Erythroblast (primary cell): ENCODE measurements at places on chromosomes 5 and 9.

DNA sequence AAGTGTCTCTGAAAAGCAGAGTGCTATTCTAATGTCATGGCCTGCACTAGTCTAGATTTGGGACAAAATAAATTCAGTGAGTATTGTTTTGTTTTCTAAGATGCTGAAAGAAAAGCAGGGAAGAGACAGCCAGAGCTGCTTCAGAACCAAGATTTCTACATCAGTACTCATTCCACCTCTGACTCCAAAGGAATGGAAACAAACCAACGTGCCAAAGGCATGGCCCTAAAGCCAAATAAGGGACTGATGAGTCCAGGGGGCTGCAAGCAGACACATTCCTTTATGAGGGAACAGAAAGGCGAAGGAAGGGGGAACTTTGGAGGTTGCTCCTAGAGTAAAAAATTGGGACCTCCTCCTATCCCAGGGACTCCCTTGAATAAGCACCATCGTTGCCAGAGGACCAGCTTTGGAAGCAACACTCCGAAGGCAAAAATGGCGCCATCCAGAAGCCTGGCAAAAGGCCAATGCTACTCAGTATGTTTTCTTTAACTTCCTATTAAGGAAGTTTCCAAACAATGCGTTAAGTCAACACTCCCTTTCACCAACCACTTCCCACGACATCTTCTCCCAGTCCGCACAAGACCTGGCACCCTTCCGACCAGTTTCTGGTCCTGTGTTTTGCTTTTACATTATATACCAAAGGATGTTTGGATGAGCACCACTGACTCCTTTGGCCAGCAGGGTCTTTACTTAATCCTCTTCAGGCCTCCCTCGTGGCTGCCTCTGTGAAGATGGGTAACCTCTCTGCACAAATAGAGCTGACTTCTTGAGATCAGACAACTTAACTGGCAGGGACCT lies 31.6 kb downstream of the ADAM19 start:
- no peak for DNase-seq

GRCh38 chr9:80701061-80701460 lies 988.3 kb downstream of the TLE1 start:
- DNase-seq: no peak

- no peak for DNase-seq
Observed at GRCh38 chr5:115949096-115949495, 13.2 kb upstream of the LVRN start.

DNA sequence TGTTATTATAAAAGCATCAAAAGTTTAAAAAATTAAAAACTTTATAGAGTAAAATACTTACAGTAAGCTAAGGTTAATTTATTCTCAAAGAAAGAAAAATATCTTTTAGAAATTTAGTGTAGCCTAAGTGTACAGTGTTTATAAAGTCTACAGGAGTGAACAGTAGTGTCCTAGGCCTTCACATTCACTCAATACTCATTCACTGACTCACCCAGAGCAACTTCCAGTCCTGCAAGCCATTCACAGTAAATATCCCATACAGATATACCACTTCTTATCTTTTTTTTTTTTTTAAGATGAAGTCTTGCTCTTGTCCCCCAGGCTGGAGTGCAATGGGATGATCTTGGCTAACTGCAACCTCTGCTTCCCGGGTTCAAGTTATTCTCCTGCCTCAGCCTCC lies 73.1 kb upstream of the FST start:
- DNase-seq: no peak

GRCh38 chr5:123805300-123805699 lies 293.3 kb downstream of the CSNK1G3 start:
- no peak for DNase-seq

GRCh38 chr5:81242906-81243436 lies 9.8 kb downstream of the CKMT2 start:
- no peak for DNase-seq

GRCh38 chr5:25646421-25647341 lies 1001.9 kb upstream of the CDH10 start:
- DNase-seq: no peak

GRCh38 chr5:16413166-16413860 lies 52.3 kb downstream of the ZNF622 start:
- DNase-seq: no peak

DNA sequence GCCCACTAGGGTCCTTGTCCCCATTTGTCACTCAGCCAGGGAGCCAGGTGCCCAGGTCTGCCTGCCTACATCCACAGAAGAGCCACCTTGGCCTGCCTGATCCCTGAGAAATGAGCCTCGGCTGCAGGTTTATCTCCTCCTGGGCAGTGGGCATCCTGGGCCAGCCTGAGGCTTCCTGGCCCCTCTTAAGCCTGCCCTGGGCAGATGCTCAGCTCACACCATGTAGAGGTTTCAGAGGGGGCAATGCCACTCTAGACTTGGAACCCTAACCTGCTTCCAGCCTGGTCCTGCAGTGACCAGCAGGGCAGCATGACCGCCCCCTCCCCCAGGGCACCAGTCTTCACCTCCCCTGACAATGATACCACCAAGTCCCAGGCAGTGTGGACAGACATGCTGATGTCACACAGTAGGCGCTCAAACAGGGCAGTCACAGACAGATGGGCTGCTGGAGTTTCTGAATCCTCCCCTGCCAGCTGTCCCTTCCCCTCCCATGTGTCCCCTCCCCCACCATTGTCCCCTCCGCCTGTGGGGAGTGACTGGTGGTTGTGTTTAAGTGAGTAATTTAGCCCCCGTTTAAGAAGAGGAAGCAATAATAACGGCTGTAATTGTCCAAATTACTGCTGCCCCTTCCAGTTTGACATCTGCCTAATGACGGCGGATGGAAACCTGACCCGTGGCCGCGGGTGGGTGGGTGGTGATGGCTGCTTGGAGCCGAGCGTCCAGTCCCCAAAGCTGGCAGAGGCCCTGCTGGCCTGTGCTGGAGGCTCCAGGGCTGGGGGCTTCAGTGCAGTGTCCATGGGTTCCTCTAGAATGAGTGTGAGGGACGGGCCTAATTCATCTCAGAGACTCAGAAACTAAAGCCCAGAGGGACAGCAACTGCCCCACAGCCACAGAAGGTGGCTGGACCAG lies 147.7 kb downstream of the BARX1 start:
- no peak for DNase-seq

DNA sequence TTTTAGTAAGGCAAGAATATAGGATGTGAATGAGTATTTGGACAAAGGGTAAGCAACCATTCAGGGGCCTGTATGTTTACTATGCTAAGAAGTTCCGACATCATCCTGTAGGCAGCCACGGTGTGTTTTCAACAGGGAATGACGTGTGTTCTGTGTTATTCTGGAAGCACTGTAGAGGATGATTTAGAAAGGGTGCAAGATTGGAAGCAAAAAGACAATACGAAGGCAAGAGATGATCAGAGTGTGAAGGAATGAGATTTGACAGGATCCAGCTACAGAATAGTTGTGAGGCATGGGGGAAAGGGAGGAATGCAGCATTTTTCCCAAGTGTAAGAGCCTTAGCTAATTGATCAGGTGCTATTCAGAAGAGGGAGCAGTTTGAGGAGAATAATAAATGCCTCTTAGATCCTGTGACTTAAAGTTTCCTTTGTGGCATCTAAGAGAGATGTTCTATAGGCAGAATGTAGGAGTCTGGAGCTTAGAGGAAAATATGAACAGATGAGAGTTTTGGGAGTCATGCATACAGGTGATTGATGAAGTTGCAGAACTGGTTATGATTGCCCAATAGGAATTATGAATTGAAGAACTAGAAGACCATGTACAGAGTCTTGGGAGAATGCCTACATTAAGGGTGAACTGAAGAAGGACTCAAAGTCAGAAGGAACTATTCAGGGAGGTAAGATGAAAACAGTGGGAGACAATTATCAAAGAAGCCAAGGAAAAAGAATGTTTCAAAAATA lies 2.5 kb downstream of the SMC5 start:
- DNase-seq: no peak

- DNase-seq: no peak
Observed at GRCh38 chr9:131651160-131651559, 88.7 kb downstream of the RAPGEF1 start.

GRCh38 chr5:976849-977751 lies 31.5 kb upstream of the NKD2 start:
- DNase-seq: no peak

GRCh38 chr9:117535434-117535833 lies 120.6 kb upstream of the ASTN2 start:
- DNase-seq: no peak

DNA sequence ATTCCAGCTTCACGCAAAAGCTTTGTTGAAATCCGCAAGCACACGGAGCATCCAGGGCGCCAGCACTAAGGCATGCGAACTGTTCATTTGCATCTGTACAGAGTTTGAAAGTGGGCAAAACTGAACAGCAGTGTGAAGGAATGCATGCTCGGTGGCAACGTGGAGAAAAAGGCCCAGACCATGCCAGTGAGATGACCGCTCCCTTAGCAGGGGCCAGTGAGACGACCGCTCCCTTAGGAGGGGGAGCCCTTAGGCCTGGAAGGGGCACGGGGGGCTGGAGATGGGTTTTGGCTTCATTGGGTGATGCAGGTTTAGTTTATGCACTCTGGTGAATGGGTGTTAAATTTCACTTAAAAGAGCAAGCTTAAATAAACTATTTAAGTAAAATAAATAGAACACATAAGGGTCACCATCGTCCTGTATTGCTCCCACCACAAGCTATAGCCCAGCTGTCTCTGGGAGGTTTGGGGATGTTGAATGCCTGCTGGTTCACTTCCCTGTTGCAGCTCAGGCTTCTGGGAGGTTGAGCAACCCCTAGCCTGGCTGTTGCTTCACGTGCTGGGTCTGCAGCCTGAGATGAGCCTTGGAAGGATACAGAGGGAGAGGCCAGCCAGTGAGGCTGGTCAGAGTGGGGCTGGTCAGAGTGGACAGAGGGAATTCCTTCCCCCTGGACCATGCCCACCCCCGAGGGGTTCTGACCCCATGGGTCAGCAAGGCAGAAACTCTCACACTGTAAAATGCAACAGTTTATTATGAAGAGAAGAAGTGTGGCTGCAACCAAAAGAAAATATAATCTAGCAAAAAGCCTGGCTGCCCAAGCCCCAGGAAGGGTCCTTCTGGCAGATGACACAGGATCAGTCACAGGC lies 4.6 kb upstream of the FCN1 start:
- no peak for DNase-seq

- no peak for DNase-seq
Observed at GRCh38 chr9:110626101-110626829, 42.3 kb upstream of the MUSK start.

GRCh38 chr5:133564921-133565565 lies 47.3 kb downstream of the FSTL4 start:
- no peak for DNase-seq

DNA sequence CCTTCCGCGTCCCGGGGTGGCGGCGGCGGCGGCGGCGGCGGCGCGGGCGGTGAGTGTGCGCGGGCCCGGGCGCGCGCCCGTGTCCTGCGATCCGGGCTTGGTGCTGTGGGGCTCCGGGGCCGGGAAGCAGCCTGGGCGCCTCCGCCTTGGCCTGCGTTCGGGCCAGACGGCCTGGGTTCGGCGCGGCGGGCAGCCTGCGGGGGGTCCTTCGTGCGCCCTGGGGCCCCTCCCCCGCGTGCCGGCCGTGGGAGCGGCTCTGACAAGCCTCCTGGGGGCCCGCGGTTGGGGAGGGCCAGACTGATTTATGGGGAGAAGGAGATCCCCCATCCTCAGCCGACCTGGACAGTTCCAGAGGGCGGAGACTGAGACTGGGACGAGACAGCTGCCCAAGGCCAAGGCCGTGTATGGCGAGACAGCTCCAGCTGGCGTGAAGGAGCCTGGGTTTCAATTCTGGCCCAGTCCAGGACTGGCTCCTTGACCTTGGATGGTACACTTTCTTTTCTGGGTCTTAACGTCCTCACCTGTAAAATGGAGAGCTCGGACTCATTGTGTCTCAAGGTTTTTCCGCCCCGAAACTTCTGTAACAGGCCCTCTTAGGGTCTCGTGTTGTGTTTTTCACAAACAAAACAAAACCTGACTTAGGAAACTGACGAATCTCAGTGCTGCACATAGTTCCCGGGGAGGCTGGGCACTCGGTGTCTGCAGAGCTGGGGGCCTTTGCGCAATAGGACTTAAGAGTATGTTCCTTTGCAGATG lies 603 bp downstream of the TMEM268 start:
- peak; percentile 73 for DNase-seq

DNA sequence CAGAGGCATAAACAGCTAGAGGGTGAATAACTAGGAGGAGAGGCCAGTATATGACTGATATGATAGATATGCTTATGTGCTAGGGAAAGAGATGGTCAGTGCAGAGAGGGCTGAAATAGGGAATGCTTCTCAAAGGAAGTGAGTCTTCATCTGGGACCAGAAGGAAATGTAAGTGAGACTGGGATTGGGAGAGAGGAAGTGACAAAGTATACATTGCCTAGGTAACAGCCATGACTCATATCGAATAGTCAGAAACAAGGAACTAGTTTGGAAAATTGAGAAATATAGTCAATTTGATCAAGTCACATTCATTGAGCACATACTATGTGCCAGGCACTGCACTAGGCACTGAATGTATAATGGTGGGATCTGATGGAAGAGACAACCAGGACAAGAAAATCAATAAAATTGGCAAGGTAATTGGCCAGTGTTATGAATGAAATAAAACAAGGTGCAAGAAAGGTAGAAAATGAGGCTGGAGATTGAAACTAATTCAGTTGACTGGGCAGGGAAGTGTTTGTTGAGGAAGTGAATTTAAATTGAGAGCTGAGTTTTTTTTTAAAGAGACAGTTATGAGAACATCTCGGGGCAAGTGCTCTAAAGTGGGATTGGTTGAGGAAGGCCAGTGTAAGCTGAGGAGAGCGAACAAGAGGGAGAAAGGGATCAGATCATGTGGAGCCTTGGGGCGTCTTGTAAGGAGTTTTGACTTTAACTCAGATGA lies 4.3 kb downstream of the ERAP2 start:
- DNase-seq: no peak

DNA sequence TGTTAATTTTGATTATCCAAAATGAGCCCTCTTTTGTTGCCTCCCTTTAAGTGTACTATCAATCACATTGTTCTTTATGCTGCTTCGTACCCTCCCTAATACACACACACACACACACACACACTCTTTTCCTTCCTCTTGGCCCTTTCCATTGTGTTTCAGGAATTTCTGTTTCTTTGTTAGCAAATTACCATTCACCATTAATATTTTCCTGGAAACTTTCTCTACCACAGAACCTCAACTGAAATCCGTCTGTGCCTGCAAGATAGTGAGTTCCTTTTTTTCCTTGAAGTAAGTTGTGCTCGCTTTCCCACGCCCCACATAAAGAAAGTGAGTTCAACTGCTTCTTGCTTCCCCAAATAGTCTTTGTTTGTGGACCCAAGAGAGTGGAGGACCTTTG lies 61.8 kb downstream of the SMIM15 start:
- DNase-seq: no peak
